CD4-positive, alpha-beta T cell treated with Interleukin-12 subunit alpha and Interleukin-12 subunit beta, for 1 hour (primary cell): ENCODE measurements at places on chromosomes 7 and 10.
A peak's percentile ranks its signal among the peaks of the same experiment; 100 is the strongest.

- DNase-seq, result peak; percentile 44
Observed at GRCh38 chr7:128031901-128032604, 816 bp upstream of the LRRC4 start.

DNA sequence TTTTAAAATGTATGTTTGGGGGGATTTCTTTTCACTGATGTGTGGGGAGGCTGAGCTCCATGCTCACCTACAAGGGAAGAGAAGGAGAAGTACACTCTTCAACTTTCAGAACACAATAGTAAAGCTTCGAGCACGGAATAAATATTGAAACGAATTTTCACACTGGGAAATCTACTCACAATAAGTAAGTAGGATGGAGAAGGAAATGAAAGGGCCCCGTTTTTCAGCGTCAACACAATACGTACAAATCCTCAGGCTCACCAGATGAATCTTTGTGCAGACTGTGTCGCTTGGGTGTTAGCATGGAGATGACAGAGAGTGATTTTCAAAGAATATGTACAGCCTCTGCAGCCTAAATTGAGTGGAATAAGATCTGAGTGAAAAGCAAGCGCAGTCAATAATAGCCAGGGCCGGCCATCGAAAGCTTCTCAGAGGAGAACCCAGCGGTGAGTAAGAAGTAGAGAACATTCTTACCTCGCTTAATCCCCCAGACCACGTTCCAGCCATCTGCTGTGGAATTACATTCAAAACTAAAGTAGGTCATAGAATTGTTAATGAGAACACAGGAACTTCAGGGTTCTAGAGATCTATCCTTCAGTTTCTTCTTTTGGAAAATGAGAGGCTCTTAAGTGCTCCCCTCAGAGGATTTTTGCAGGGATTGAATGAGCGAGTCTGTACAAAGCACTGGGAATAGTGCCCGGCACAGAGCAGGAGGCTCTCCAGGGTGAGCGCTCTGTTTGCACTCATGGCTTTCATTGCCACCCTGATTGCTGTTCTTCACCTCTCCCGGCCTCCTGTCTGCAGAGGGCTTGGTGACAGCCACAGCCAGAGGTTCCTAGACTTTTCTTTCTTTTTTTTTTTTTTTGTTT lies 292.8 kb downstream of the SFMBT2 start:
- no peak for DNase-seq

GRCh38 chr10:13970236-13970956 lies 360.3 kb downstream of the FRMD4A start:
- DNase-seq, result no peak

GRCh38 chr10:131852176-131852822 lies 48.5 kb upstream of the PPP2R2D start:
- DNase-seq, result no peak

DNA sequence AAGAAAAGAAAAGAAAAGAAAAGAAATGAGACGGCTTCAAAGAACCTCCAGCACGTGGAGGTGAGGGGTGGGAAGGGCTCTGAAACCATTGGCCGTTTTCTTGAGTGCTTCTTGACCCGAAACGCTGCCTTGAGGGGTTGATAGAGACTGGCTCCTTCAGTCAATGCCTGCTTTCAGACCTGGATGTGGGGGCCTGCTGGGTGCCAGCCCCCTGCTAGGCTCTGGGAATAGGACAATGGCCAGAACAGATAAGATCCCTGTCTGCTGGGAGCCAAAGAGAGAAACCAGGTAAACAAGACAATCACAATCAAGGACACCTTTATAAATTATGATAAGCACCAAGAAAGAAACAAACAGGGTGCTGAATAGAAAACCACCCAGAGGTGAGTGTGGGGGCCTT lies 27.7 kb downstream of the ZMIZ1 start:
- no peak for DNase-seq

DNA sequence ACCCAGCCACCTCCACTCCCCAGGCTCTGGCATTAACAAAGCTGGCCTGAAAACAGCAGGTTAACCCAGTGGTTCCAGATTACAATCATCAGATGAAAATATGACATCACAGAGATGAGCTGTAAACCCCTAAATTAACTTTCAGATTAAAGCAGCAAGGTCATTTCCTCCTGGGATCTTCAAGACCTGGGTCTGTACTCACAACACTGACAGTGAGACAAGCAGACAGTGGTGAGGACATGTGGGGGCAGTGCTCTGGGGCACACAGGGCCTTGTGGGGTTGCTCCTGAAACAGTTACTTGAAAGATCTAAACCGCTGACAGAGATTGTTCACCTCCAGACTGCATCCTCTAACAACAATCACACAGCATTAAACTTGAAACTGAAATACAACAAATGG lies 134.1 kb downstream of the ZNF438 start:
- no peak for DNase-seq

DNA sequence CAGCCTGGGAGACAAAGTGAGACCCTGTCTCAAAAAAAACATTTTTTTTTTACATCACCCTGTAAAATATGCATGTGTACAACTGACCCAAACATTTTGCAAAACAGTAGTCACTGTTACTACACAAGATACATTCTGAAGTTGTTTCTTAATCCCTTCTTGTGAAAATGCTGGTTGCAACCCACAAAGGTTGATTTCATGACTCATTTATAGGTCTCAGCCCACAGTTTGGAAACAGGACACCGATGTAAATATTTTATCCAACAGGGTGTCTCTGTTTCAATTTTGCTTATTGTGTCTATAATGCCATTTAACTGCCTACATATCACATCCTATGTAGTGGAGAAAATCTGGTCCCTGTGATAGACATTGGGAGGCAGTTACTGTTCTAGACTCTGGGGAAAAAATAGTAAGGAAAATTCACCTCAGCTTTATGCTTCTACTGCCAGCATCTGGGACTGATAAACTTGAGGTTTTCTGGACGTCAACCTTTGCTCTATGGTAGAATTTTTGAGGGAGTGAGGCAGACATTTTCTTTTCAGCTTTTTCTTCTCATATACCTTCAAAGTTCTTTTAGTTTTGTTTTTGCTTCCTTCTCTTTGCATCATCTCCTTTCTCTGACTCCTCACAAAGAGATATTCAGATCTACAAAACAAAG lies 1.6 kb upstream of the RAB19 start:
- no peak for DNase-seq

DNA sequence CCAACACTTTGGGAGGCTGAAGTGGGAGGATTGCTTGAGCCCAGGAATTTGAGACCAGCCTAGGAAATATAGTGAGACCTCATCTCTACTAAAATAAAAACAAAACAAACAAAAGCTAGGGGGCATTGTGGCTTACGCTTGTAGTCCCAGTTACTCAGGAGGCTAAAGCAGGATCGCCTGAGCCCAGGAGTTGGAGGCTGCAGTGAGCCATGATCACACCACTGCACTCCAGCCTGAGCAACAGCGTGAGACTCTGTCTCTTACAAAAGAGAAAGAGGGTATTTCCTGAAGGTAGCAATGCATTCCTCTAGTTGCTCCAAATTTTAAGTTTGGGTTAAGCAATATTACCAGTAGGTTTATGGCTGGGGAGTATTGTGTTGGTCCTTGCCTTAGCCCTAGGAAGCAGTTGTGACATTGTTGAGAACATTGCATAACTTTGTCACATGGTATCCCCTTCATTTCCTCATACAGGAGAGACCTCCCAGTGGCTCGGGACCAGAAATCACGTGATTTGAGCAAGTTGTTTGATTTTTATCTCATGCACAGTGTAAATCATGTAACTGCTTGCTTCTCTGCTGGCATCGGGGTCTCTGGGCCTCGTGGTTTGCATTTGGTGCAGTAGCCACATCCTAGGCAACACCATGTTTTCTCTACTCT lies 23.3 kb upstream of the SMARCD3 start:
- DNase-seq, result peak; percentile 20

DNA sequence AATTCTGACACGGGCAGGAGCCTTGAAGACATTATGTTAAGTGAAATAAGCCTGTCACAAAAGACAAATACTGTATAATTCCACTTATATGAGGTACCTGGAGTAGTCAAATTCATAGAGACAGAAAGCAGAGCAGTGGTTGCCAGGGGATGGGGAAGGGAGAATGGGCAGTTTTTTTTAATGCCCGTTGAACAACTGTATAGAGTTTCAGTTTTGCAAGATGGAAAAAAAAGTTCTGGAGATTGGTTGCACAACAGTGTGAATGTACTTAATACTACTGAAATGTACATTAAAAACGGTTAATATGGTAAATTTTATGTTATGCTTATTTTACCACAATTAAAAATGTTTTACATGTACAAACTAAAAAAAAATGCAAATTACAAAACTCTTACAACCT lies 63.6 kb upstream of the EFCAB10 start:
- no peak for DNase-seq

DNA sequence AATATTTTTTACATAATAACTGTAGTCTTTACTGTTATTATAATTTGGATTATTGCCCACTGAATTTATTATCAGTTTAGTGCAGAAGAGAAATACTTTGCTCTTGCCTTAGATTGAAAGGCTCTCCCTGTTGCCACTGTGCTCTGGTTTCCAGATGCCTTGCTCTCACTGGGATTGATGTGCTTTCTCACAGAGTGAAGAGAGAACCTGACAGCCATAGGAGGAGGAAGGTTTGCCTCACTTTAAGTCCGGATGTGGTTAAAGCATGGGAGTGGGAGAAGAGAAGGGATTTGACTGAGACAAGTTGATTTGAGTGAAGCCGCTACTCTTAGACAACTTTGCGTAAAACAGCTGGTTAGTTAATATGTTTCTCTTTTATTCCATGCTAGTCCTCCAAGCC lies 68.2 kb upstream of the RPA3 start:
- no peak for DNase-seq

- DNase-seq, result no peak
Observed at GRCh38 chr10:88895250-88895649, 15.2 kb downstream of the STAMBPL1 start.

GRCh38 chr7:128163473-128163872 lies 77.6 kb upstream of the LEP start:
- no peak for DNase-seq

DNA sequence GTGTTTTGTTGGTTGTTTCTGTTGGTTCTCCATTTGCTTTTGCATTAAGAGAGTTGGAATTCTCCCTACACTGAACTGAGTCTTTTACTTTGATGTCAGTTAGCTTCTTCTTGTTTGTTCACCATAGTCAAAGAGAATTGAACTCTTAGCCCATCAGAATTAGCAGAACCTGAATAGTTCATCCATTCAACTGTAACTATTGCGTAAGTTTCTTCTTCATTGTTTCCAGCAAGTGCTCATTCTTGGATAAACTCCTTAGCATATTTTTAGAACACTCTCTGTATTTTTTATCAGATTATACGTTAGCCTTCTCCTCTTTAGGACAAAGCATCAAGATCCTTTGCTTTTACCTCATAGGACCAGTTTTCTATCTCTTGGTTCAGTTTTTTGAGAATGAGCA lies 128.4 kb upstream of the RAB11FIP2 start:
- no peak for DNase-seq

DNA sequence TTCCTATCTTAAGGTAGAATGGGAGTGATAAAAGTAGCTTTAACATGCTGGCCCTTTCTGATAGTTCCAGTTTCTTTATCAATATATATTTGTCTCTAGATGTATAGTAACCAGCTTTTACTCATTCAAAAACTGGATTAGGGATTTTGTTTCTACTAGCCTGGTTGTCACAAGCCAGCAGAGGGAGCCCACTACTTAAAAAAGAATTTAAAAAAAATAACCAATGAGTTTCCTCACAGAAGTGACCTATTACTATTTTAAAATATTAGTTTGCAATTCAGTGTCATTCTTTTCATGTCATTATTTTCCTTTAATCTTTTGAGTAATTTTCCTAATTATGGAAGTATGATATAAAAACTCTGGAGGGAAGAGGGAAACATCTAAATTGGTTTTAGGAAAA lies 142.1 kb downstream of the PHTF2 start:
- no peak for DNase-seq

GRCh38 chr7:149751043-149751775 lies 22.2 kb downstream of the ZNF467 start:
- DNase-seq, result no peak

- no peak for DNase-seq
Observed at GRCh38 chr10:58868736-58869435, 307.6 kb upstream of the PHYHIPL start.

- no peak for DNase-seq
Observed at GRCh38 chr10:86690657-86691084, 22.4 kb downstream of the LDB3 start.

DNA sequence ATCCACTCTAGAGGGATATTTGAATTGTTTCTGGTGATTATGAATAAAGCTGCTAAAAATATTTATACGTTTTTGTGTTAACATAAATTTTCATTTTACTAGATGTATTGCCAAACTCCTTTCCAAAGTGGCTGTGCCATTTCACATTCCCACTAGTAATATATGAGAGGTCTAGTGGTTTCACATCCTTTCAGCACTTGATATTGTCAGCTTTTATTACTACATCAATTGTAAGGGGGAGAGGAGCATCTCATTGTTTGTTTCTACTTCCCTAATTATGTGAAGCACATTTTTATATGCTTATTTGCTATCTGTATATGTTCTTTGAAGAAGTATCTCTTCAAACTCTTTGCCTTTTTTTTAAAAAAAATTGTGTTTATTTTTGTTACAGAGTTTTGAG lies 184.5 kb downstream of the ADK start:
- DNase-seq, result no peak

DNA sequence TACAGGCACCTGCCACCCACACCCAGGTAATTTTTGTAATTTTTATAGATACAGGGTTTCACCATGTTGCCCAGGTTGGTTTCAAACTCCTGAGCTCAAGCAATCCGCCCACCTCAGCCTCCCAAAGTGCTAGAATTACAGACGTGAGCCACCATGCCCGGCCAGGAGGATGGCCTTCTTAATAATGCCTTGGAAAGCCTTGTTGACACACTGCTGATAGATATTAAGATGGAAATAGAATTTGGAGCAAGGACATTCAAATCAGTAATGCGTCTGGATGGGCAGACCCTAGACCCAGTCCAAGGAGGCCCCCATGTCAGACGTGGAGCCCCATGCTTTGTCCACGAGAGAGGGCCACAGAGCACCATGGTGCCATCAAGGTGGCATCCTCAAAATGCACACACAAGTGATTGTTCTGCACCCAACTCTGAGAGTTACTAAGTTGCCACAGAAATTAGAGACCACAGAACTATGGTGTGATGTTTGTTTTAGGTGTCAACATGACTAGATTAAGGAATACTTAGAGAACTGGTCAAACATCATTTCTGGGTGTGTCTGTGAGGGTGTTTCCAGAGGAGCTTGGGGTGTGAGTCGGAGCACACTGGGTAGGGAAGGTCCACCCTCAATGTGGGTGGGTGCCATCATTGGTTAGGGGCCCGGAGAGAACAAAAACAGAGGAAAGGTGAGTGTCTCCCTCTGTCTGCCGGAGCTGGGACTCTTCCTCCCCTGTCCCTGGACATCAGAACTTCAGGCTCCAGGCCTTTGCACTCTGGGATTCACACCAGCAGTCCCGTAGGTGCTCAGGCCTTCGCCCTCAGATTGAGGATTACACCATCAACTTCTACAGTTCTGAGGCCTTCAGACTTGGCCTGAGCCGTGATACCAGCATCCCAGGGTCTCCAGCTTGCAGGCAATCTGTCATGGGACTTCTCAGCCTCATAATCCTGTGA lies 34.5 kb downstream of the EBF3 start:
- DNase-seq, result no peak

- DNase-seq, result no peak
Observed at GRCh38 chr10:60955316-60955715, 11.3 kb upstream of the RHOBTB1 start.

GRCh38 chr7:32881074-32881982 lies 10.2 kb downstream of the KBTBD2 start:
- DNase-seq, result no peak
